ENCODE measurements at places on chromosomes 13 and 19.

GRCh38 chr19:49637821-49638738 is 1.9 kb downstream of the RRAS start:
- no peak for DNase-seq

DNA sequence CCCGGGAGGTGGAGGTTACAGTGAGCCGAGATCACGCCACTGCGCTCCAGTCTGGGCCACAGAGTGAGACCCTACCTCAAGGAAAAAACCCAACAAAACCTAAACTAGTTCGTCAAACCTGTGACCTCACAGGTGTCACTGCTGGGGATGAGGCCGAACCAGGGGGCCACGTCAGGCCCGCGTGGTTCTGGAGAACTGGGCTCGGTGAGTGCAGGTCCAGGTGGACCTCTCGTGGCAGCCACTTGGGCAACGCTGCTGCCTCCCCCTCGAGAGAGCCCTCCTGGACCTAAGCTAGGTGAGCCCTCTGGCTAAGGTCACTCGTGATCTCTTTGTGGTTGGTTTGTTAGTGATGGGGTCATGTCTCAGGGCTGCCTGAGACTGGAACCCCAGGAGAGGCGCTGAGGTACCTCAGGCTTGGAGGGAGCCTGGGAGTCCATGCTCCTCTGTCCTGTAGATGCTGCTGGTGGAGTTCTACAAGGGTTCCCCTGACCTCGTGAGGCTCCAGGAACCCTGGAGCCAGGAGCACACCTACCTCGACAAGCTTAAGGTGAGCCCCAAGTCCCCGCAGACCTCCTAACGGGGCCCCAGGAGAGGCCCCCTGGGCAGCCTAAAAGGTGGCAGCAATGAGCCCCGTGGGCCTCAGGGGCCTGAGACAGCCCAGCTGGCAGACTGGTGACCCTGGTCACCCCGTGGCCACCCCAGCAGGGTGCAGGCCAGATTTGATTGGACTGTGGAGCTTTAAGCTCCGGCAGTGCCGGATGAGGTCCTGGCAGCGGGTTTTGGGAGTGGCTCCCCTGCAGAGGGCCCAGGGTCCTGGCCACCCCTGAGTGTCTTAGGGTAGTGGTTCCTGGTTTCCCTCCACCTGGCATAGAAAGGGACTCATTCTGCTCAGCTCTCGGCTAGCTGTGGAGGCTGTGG is 15.6 kb downstream of the MPND start:
- DNase-seq, result no peak

- DNase-seq, result no peak
Measured at GRCh38 chr19:10762656-10763055, 44.8 kb downstream of the DNM2 start.

GRCh38 chr13:87280139-87280538 is 391.0 kb upstream of the SLITRK5 start:
- DNase-seq, result no peak

- no peak for DNase-seq
Measured at GRCh38 chr13:99421271-99421670, 80.0 kb upstream of the TM9SF2 start.

All from naive thymus-derived CD8-positive, alpha-beta T cell (primary cell).